ENCODE measurements at places on chromosomes 13 and 19.
A peak's percentile ranks its signal among the peaks of the same experiment; 100 is the strongest.

DNA sequence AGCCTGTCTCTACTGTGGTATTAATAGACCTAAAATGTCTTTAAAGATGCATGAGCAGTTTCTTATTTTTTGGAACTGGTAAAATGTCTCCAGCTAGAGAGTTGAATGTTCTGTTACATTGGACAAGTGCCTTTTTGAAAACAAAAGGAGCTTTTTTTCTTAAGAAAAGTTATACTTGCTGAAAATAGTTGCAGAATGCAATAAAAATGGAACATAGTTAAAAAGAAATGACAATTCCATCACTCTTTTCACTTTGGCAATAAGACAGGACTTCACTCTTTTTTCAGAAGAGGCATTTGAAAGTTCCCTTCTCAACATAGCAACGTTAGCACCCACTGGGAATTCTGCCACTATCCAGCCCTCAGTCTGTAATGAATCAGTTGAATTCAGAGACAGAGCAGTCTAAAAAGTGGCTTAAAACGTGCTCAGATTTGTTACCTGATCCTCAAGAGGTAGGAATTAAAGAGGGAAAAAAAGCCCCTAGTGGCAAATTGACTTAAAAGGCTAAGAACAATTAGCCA is 10.1 kb downstream of the RGCC start:
- no peak for DNase-seq

DNA sequence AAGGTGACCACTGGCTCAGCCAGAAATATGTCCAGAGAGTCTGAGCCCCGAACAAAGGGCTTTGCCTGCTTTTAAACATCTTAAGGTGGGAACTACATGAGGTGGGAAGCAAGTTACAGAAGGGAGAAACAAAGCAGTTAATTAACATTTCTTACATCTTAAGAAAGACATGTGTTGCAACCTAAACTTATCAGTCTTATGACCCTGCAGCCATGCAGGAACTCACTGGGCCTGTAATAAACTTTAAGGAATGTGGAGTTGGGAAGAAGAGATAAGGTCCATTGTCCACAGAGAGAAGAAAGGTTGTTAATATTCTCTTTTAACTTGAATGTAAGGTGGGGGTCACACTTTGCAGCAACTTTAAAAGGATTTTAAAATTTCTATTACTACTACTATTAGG is 46.8 kb upstream of the CYP2A7 start:
- no peak for DNase-seq

DNA sequence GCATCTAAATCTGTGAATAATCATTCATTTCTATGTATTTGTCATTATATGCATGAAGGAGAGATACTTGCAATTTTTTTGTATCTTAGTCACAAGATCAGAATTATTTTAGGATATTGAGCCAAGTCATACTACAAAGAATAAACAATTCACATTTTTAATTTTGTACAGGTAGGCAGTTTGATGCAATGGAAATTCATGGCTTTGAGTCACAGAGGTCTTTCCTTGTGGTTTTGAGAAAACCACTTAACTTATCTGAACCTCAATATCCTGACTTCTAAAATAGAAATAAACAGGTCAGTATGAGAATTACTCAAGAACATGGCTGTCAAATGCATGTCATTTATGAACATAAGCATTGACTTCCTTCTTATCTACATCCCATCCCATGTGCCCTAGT is 221.4 kb upstream of the SLC10A2 start:
- peak; percentile 48 for DNase-seq

GRCh38 chr13:39350461-39350881 is 252.5 kb downstream of the LHFPL6 start:
- DNase-seq, result no peak

GRCh38 chr19:34409189-34410164 is 5.3 kb downstream of the PDCD2L start:
- no peak for DNase-seq

DNA sequence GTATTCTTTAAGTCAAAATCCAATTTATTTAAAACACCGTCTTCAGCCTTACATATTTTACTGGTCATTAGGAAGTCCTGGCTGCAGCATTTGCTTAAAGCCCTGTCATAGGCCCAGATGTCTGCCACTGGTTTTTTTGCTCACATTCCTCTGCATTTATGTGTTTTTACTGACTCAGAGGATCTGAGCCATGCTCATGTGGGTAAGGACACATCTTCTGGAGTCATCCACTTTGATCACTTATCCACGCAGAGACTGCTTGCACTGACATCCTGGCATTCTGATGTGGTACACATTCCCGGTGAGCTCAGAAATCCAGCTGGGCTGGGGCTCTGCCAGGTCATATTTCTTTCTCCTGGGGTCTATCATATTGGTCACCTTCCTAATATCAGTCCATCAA is 531.7 kb upstream of the ARGLU1 start:
- DNase-seq, result peak; percentile 82

- no peak for DNase-seq
Observed at GRCh38 chr19:48499316-48500090, 12.1 kb downstream of the LMTK3 start.

DNA sequence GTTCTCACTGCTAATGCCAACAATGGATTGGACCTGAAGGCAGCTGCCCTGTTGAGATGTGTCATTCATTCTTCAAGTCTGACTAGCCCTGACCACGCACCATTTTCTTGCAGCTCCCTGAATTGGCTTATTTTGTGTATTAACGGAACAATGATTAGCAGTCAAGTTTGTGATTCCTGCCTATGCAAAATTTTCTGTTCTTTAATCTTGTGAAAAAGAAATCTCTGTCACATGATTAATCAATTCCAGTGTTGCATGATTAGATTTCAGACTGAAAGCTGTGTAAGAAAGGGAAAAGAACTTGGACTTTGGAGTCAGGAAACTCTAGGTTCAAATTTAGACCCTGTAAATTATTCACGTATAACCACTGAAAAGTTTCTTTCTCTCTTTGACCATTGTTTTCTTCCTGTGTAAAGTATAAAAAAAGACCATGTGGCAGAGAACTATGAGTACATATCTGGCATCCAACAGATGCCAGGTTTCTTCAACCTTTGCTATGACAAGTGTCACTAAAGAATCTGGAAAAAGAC is 64.5 kb upstream of the SLC10A2 start:
- no peak for DNase-seq

DNA sequence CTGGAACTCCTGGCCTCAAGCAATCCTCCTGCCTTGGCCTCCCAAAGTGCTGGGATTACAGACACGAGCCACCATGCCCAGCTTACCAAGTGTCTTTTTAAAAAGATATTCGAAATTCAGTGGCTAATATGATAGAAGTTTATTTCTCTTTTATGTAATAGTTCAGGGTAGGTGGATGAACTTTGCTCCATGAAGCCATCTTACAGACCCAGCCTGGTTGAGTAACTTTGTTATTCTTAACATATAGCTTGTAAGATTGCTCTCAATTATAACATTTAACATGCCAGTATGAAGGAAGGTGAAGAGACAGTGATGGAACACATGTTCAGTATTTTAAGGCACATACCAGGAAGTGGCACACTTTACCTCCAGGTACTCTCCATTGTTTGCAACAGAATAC is 42.4 kb downstream of the ZIC2 start:
- DNase-seq, result no peak

DNA sequence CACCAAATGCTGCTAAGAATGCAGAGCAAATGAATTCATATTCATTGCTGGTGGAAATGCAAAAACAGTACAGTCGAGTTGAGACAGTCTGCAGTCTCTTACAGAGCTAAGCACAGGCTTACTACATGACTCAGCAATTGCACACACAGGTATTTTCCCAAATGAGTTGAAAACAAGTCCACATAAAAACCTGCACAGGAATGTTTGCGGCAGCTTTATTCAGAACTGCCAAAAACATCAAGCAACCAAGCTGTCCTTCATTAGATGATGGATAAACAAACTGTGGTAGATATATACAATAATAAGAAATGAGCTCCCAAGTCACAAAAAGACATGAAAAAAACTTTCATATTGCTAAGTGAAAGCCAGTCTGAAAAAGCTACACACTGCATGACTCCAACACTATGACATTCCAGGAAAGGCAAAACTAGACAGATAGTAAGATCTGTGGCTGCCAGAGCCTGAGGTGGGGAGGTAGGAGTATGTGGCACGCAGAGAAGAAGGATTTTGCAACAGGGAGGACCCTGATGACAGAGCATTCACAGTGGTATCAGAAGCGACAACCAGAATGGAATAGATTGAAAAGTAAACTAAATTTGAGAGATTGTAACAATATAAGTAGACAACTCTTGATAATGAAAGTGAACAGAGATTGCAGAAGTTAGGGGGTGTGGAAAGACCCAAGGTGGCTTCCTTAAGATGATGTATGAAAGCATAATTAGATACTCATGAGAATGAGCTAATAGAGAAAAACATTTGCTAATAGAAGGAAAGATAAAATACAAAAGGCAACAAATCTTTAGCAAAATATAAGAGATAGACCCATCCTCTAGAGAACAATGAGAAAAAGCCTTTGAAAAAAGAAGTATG is 52.7 kb downstream of the TSC22D1 start:
- DNase-seq, result peak; percentile 66

GRCh38 chr19:7817801-7818200 is 12.2 kb upstream of the EVI5L start:
- no peak for DNase-seq

DNA sequence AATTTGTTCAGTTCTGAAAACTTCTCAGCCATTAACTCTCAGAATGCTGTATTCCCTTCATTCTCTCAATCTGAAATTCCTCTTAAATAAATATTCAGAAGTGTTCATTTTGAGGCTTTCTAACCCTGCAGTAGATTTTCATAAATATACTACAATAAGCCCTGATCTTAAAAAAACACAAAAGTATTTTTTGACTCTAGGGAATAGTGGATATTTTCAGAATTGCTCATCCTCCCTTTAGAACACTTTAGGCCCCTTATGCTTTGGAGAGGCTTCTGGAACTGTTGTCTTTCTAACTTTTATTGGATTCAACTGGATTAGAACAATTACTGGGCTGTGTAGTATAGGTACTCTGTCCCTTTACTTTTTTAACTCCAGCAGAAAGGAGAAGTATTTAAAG is 1662.6 kb upstream of the MIR17HG start:
- peak; percentile 2 for DNase-seq

GRCh38 chr13:80337288-80338081 is 3.4 kb downstream of the SPRY2 start:
- DNase-seq, result no peak

GRCh38 chr19:1408300-1409203 is 1.2 kb downstream of the DAZAP1 start:
- peak; percentile 26 for DNase-seq

DNA sequence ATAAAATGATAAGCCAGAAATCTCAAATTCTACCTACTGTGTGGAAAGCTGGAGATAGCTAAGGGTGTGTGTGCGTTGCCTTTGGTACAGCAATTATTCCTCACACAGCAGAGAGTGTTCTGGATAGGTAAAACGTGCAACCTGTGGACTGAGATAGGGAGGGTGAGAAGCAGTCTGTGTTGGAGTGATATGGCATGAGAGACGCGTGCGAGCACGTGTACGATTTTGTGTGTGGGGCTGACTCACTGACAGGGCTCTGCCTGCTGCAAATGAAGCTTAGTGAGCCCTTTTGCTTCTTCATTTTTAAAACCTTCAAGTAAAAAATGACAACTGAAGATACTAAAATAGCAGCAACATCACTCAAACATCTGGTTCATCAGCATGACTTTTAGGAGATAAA is 35.7 kb upstream of the SLC10A2 start:
- no peak for DNase-seq

DNA sequence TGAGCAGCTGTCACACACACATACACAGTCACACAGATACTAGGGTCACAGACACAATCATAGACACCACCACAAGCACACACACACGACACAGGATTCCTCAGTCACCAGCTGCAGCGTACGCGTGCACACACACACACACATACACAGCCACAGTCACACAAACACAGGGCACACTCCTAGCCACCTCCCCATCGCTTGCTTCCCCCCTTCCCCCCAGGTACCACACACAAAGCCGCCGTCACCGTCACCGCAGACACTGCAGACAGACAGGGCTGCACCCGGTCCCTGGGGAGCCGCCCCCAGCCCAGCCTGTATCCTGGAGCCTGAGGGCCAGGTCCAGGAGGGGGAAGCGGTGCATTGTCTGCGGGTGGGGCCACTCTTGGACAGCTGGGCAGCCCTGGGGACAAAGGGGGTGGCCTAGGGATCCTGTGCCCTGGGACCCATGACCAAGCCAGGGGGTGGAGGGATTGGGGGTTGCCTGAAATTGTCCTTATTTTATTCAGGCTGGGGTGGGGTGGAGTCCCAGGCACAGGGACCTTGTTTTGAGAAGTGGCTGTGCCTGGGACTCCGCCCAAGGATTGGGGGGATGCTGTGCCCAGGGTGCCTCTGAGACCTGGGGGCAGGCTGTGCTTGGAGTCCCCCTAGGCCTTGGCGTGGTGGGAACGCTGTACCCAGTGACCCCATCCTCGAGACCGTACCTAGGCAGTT is 957 bp downstream of the NUMBL start:
- DNase-seq, result peak; percentile 31

DNA sequence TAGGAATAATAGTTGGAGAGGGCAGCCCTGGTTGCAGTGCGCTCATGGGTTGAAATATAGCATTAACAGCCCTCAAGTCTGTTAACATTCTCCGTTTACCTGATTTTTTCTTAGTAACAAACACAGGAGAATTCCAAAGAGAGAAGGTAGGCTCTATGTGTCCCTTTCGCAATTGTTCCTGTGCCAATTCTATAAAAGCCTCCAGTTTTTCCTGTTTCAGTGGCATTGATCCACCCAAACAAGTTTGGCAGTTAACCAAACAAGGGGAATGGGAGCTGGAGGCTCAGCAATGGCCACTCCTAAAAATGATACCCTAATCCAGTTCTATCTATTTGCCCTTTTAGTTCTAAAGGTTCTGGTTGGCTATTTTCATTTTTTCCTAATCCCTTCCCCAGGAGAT is 151.6 kb downstream of the ZNF486 start:
- no peak for DNase-seq

GRCh38 chr19:43555185-43555770 is 20.0 kb downstream of the XRCC1 start:
- DNase-seq, result peak; percentile 56

DNA sequence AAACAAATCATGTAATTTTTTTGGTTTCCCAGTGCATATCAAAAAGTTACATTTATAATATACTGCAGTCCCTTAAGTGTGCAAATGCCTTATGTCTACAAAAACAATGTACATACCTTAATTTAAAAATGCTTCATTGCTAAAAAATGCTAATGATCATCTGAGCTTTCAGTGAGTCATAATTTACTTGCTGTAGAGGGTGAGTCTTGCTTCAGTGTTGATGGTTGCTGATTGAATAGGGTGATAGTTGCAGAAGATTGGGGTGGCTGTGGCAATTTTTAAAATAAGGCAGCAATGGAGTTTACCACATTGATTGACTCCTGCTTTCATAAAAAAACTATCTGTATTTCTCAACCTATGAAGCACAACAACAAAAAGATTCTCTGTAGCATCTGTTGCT is 613.9 kb downstream of the TBC1D4 start:
- peak; percentile 76 for DNase-seq
